HFFc6 (cell line): ENCODE measurements at places on chromosomes 5 and 9. TPM values are rescaled to one million over a fixed set of nuclear protein-coding genes. Genes with fewer than 3 reads are reported as not detected.

- H3K4me1 ChIP-seq, result peaks cover 6% of the 10 kb centered on the region
- H3K36me3 ChIP-seq, result no peaks in the 10 kb centered on the region
- H3K27ac ChIP-seq, result no peak overlapping the region
- DNase-seq, result no peak
- H3K27me3 ChIP-seq, result peaks cover 12% of the 10 kb centered on the region
Measured at GRCh38 chr9:76846297-76846696, 59.6 kb downstream of the PRUNE2 start.

CD72 gene
- total RNA-seq, result 0.18 to 1.2 TPM (median 0.38 TPM) in 3 replicates

- H3K27me3 ChIP-seq, result no peaks in the 10 kb centered on the region
- H3K4me1 ChIP-seq, result peaks cover 82% of the 10 kb centered on the region
- DNase-seq, result no peak
- peak overlapping the region; percentile 98; the same call in 1 of the 2 replicates for H3K27ac ChIP-seq
- no peak overlapping the region for H3K4me3 ChIP-seq
Measured at GRCh38 chr9:27090711-27091110, 18.3 kb upstream of the TEK start.

TAF11L10 gene
- not detected in 3 replicates for total RNA-seq

GRCh38 chr5:76391014-76391413 is 12.1 kb upstream of the IQGAP2 start:
- no peak overlapping the region for H3K4me3 ChIP-seq
- H3K27ac ChIP-seq, result no peak overlapping the region
- peaks cover 19% of the 10 kb centered on the region for H3K27me3 ChIP-seq
- no peaks in the 10 kb centered on the region for H3K36me3 ChIP-seq

PRKACG gene
- not detected in 3 replicates for total RNA-seq

TMC1 gene
- 0.68 to 1.4 TPM (median 1.1 TPM) in 3 replicates for total RNA-seq

DNA sequence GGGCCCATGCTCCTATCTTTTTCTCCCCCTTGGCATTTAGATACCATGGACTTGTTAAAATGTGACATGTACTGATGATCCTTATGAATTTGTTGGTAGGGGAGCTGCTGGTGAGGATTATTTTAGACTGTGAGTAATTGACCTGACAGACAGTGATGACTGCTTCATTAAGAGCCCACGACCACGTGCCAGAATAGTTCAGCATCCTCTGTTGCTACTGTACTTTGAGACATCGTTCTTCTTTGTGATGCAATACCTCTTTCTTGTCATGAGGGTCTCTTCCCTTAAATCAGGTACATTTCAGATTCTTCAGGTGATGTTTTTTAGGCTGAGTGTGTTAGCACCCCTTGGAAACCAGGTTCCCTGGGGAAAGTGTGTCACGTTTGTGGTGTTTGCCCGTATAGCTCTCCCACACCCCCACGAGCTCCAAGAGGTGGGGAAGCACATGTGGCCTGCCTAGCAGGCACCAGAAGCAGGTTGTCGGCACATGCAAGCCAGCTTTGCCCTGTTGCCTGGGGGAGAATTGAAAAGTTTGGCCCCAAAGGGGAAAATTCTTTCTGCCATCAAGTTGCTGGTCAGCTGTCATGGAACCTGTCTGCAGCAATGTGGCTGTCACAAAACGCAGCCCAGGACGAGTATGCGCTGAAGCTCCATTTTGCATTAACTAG is 25.1 kb downstream of the QRFP start:
- H3K4me3 ChIP-seq, result no peak overlapping the region
- H3K27me3 ChIP-seq, result peaks cover 3% of the 10 kb centered on the region
- DNase-seq, result no peak
- H3K4me1 ChIP-seq, result peaks cover 8% of the 10 kb centered on the region

RNF183 gene
- total RNA-seq, result not detected in 3 replicates

C9orf50 gene
- total RNA-seq, result 0.50 TPM in 1 of 3 replicates, not detected in the others

- 0 out of 2 replicates have a peak, but pooled peaks cover 6% of the 10 kb centered on the region for H3K4me1 ChIP-seq
- H3K27ac ChIP-seq, result no peak overlapping the region
- H3K36me3 ChIP-seq, result no peaks in the 10 kb centered on the region
- peaks cover 4% of the 10 kb centered on the region for H3K27me3 ChIP-seq
- no peak for DNase-seq
- peak overlapping the region; percentile 45; the same call in 1 of the 2 replicates for H3K4me3 ChIP-seq
Measured at GRCh38 chr9:71638627-71639026, 129.7 kb downstream of the CEMIP2 start.

DNA sequence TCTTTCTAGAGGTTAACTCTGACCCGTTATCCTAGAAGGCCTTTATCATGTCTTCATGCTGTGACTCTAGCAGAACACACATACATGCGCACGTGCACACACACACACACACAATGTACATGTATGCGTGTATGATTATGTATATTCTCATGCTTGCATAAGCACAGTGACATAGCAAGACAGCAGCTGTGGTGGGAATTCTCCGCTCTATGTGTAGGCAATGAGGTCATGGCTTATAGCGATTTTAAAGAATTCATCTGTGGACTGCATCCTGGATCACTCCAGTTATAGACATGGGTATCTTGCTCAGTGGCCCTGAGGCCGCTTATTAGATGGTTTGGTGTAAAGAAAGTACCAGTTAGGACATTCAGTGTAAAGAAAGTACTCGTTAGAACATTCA is 106.2 kb downstream of the FBXL7 start:
- DNase-seq, result no peak
- H3K27me3 ChIP-seq, result no peaks in the 10 kb centered on the region
- peaks cover 18% of the 10 kb centered on the region for H3K36me3 ChIP-seq
- H3K4me1 ChIP-seq, result peaks cover 6% of the 10 kb centered on the region; the same call in 1 of the 2 replicates

GRCh38 chr5:72812488-72812887 is 4.0 kb upstream of the TNPO1 start:
- no peak for DNase-seq
- H3K4me1 ChIP-seq, result peaks cover 8% of the 10 kb centered on the region; the same call in 1 of the 2 replicates
- H3K36me3 ChIP-seq, result peaks cover 9% of the 10 kb centered on the region; the same call in 1 of the 2 replicates
- H3K4me3 ChIP-seq, result no peak overlapping the region

DNA sequence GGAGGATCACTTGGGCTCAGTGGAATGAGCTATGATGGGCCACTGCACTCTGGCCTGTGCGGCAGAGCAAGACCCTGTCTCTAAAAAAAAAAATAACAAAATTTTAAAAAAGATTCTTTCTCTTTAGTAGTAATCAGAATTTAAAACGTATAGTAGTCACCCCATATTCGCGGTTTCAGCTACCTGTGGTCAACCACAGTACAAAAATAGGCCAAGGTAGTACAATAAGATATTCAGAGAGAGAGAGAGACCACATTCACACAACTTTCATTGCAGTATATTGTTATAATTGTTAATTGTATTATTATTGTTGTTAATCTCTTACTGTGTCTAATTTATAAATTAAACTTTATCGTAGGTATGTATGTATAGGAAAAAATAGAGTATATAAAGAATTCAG is 18.7 kb downstream of the INIP start:
- H3K4me1 ChIP-seq, result no peaks in the 10 kb centered on the region
- H3K36me3 ChIP-seq, result peaks cover 22% of the 10 kb centered on the region
- no peak overlapping the region for H3K4me3 ChIP-seq
- no peaks in the 10 kb centered on the region for H3K27me3 ChIP-seq
- no peak for DNase-seq

GADD45G gene
- 0.24 to 0.28 TPM in 2 of 3 replicates, not detected in the other for total RNA-seq

SEMA4D gene
- not detected in 3 replicates for total RNA-seq

DNA sequence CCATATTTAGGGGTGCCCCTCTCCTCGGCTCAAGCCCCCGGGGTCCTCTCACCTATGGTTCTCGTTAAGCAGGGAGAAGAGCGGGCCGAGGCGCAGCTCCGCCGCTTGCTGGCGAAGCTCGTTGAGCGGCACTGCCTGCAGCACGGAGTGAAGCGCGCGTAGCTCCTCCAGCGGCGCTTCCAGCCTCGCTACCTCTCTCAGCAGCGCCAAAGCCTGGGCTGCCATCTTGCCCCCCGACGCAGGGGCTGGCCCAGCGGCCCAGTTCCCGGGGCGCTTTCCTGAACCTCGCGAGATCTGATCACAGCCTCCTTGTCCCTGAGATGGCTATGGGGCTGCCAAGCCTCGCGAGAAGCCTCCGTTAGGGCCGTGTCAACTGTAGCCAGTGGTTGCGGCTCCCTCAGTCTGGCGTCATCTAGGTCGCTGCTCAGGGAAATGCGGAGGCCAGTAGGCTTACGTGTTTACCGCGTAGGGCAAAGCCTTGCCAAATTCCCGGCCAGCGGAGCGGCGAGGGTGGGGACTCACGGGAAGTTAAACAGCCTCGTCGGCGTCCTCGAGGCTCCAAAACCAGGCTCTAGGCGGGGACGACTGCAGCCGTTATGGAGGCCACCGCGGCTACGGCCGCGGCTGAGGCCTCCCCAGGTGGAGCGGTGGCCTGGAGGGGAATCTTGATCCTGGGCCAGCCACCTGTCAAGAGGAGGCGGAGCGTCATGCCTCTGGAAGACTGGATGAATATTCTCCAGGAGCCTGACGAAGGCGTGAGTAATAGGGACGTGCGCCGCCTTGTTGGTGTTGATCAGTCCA is at the start of gene PSMD5:
Gene PSMD5 (minus strand): TSS at position 238 of the 801 bp plus-strand sequence. CDS start 13 bp downstream, at position 225.
- peaks cover 26% of the 10 kb centered on the region for H3K36me3 ChIP-seq
- DNase-seq, result peak; percentile 100
- no peaks in the 10 kb centered on the region; the same call in 1 of the 2 replicates for H3K27me3 ChIP-seq
- H3K4me3 ChIP-seq, result peak within 1 kb of the TSS; percentile 99
- H3K27ac ChIP-seq, result peak within 1 kb of the TSS; percentile 97

- peaks cover 15% of the 10 kb centered on the region for H3K27me3 ChIP-seq
- no peak for DNase-seq
- H3K4me1 ChIP-seq, result no peaks in the 10 kb centered on the region
- no peak overlapping the region for H3K4me3 ChIP-seq
- no peak overlapping the region for H3K27ac ChIP-seq
Measured at GRCh38 chr9:137168573-137168903, 1.3 kb downstream of the LRRC26 start.

- peaks cover 30% of the 10 kb centered on the region for H3K36me3 ChIP-seq
- no peak for DNase-seq
- no peaks in the 10 kb centered on the region; the same call in 1 of the 2 replicates for H3K27me3 ChIP-seq
- H3K27ac ChIP-seq, result peak within 1 kb of the TSS; percentile 4; the same call in 1 of the 2 replicates
- H3K4me3 ChIP-seq, result no peak within 1 kb of the TSS
Measured at GRCh38 chr5:141484641-141485311, at the start of gene PCDHGC4. Gene PCDHGC4, plus strand, starts transcription at chr5:141485030. Its CDS starts 144 bp downstream, at chr5:141485174.

GRCh38 chr9:22039258-22039657 is 30.2 kb upstream of the CDKN2B start:
- DNase-seq, result no peak
- no peaks in the 10 kb centered on the region for H3K36me3 ChIP-seq
- H3K27ac ChIP-seq, result no peak overlapping the region
- H3K4me1 ChIP-seq, result peaks cover 64% of the 10 kb centered on the region
- no peaks in the 10 kb centered on the region for H3K27me3 ChIP-seq

C9 gene
- total RNA-seq, result 0.18 TPM in 1 of 2 replicates, not detected in the other

DRD1 gene
- total RNA-seq, result not detected in 3 replicates

DNA sequence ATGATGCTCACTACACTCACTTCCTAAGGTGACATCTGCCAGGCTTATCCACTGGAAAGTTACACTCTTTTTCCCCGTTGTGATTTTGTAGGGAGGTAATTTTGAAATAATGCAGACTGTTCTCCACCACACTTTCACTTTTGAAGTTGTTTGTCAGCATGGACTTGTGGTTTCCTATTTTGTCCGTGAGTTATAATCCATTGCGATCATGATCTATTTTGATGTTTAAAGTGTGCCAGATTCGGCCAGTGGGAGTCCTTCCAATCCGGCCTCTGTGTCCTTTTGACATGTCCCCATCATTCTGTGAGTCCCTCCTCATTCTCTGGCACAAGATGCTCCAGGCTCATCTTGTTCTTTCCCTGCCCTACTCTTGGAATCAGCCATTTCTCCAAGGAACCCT is 211.3 kb upstream of the KLF4 start:
- H3K36me3 ChIP-seq, result no peaks in the 10 kb centered on the region
- H3K4me1 ChIP-seq, result peaks cover 7% of the 10 kb centered on the region; the same call in 1 of the 2 replicates
- peaks cover 8% of the 10 kb centered on the region for H3K27me3 ChIP-seq
- no peak overlapping the region for H3K27ac ChIP-seq
- peak overlapping the region; percentile 8; the same call in 1 of the 2 replicates for H3K4me3 ChIP-seq

PTGER4 gene
- total RNA-seq, result 1.2 to 5.1 TPM (median 1.6 TPM) in 3 replicates

DNA sequence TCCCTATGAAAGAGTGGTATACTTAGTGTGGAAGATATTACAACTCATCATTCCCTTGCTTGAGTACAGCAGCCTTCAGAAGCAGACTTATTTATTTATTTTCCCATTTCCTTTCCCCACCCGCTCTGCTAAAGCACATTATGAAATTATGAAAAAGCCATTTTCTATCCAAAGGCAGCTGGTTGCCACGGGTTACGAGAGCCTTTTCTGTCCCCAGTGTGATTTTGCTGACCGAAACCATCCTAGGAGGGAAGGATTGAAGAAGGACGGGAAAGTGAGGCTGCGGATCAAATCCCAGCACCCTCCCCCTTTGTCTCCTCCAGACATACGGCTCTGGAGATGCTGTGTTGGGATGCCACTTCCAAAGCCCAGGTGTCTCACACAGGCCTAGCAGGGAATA is 246.9 kb downstream of the TLR4 start:
- H3K27me3 ChIP-seq, result no peaks in the 10 kb centered on the region
- H3K4me1 ChIP-seq, result no peaks in the 10 kb centered on the region
- DNase-seq, result no peak
- no peak overlapping the region for H3K27ac ChIP-seq

LRRC19 gene
- not detected in 2 replicates for total RNA-seq

- DNase-seq, result no peak
- peaks cover 2% of the 10 kb centered on the region; the same call in 1 of the 2 replicates for H3K27me3 ChIP-seq
- H3K4me1 ChIP-seq, result no peaks in the 10 kb centered on the region; the same call in 1 of the 2 replicates
Measured at GRCh38 chr9:116959809-116960208, 272.7 kb downstream of the TRIM32 start.

SAP30L gene
- total RNA-seq, result 25.3 to 30.5 TPM (median 29.3 TPM) in 3 replicates

SPATA31C1 gene
- not detected in 3 replicates for total RNA-seq

LOX gene
- 943 to 1,069 TPM (median 968 TPM) in 3 replicates for total RNA-seq

DNA sequence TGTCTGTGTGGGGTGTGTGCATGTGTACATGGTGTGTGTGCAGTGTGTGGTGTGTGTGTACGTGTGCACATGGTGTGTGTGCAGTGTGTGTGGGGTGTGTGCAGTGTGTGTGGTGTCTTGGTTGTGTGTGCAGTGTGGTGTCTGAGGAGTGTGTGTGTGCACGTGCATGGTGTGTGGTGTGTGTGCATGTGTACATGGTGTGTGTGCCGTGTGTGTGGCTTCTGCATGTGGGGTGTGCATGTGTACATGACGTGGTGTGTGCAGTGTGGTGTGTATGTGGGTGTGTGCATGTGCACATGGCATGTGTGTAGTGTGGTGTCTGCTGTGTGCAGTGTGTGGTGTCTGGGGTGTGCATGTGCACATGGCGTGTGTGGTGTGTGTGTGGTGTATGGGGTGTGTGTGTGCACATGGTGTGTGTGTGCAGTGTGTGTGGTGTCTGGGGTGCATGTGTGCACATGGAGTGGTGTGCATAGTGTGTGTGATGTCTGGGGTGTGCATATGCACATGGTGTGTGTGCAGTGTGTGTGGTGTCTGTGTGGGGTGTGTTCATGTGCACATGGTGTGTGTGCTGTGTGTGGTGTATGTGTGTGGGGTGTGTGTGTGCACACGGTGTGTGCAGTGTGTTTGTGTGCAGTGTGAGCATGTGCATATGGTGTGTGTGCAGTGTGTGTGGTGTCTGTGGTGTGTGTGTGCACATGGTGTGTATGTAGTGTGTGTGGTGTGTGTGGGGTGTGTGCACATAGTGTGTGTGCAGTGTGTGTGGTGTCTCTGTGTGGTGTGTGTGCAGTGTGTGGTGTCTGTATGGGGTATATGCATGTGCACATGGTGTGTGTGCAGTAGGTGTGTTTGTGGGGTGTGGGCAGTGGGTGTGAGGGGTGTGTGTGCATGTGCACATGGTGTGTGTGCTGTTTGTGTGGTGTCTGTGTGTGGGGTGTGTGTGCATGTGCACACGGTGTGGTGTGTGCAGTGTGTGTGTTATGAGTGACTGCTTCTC is 40.6 kb upstream of the ZNG1F start:
- H3K27me3 ChIP-seq, result no peaks in the 10 kb centered on the region
- no peak for DNase-seq
- no peaks in the 10 kb centered on the region for H3K36me3 ChIP-seq

TSSK1B gene
- not detected in 3 replicates for total RNA-seq
